ENCODE measurements at places on chromosomes 4 and X. TPM values are rescaled to one million over a fixed set of nuclear protein-coding genes. Genes with fewer than 3 reads are reported as not detected.

The TCEANC gene
- polyA plus RNA-seq, result 4.7 TPM

The TREX2 gene
- polyA plus RNA-seq, result 0.50 TPM

The NXF3 gene
- not detected for polyA plus RNA-seq

The PRMT9 gene
- polyA plus RNA-seq, result 14.4 TPM

The CENPE gene
- 4.0 TPM for polyA plus RNA-seq

The ETDB gene
- polyA plus RNA-seq, result not detected

The SEPTIN11 gene
- 108 TPM for polyA plus RNA-seq

The FAM156B gene
- 48.4 TPM for polyA plus RNA-seq

The COL4A6 gene
- 12.6 TPM for polyA plus RNA-seq

The PNMA6A gene
- polyA plus RNA-seq, result 41.3 TPM

The MAGEA2B gene
- polyA plus RNA-seq, result not detected

The CDX4 gene
- polyA plus RNA-seq, result not detected

The BGN gene
- 136 TPM for polyA plus RNA-seq

The PRSS12 gene
- polyA plus RNA-seq, result 12.3 TPM

The C4orf17 gene
- polyA plus RNA-seq, result not detected

The ADH7 gene
- not detected for polyA plus RNA-seq

The SCOC gene
- polyA plus RNA-seq, result 251 TPM

The LRCH2 gene
- 16.0 TPM for polyA plus RNA-seq

The RNF212 gene
- 12.6 TPM for polyA plus RNA-seq

The SMARCA5 gene
- polyA plus RNA-seq, result 76.1 TPM

The SHOX gene
- 0.59 TPM for polyA plus RNA-seq

The UGT2B17 gene
- polyA plus RNA-seq, result not detected

The F8A2 gene
- polyA plus RNA-seq, result not detected

The FGF5 gene
- 0.44 TPM for polyA plus RNA-seq

The KIT gene
- 28.0 TPM for polyA plus RNA-seq

The GPR82 gene
- polyA plus RNA-seq, result 0.14 TPM

The SSX2 gene
- not detected for polyA plus RNA-seq

The ADH1C gene
- polyA plus RNA-seq, result 1.5 TPM

The AWAT2 gene
- polyA plus RNA-seq, result not detected

The SULT1E1 gene
- polyA plus RNA-seq, result 33.4 TPM

The SLC4A4 gene
- polyA plus RNA-seq, result 111 TPM
